ENCODE measurements at places on chromosomes 7 and 10. TPM values are rescaled to one million over a fixed set of nuclear protein-coding genes. Genes with fewer than 3 reads are reported as not detected.
A peak's percentile ranks its signal among the peaks of the same experiment; 100 is the strongest.

GRCh38 chr7:142440219-142440905 lies 182.5 kb upstream of the PRSS58 start:
- DNase-seq, result no peak

GRCh38 chr10:50392966-50393718 lies 141.8 kb upstream of the ASAH2 start:
- no peak for DNase-seq

GRCh38 chr10:69957241-69957885 lies 95.3 kb upstream of the MACROH2A2 start:
- no peak for DNase-seq

- no peak for DNase-seq
Observed at GRCh38 chr10:130630135-130630534, 493.9 kb downstream of the GLRX3 start.

GRCh38 chr7:133139350-133139749 lies 57.5 kb upstream of the CHCHD3 start:
- DNase-seq, result peak; percentile 48

DNA sequence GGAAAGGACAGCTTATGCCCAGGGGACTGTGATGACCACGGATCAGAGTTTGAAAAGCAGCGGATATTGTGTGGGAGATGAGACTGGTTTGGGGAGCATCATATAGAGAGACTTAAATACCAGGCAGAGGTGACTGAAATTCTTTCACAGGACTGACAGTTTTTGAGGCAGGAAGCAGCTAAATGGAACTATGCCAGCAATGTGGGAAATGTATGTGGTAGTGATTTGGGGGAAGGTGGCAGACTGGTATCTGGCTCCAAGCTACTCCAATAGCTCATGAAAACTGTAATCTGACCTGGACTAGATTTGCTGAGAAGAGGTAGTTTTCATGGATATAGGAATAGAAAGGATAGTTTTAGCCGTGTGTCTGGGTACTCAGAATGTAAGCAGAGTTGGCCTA lies 592.6 kb downstream of the REEP3 start:
- no peak for DNase-seq

DNA sequence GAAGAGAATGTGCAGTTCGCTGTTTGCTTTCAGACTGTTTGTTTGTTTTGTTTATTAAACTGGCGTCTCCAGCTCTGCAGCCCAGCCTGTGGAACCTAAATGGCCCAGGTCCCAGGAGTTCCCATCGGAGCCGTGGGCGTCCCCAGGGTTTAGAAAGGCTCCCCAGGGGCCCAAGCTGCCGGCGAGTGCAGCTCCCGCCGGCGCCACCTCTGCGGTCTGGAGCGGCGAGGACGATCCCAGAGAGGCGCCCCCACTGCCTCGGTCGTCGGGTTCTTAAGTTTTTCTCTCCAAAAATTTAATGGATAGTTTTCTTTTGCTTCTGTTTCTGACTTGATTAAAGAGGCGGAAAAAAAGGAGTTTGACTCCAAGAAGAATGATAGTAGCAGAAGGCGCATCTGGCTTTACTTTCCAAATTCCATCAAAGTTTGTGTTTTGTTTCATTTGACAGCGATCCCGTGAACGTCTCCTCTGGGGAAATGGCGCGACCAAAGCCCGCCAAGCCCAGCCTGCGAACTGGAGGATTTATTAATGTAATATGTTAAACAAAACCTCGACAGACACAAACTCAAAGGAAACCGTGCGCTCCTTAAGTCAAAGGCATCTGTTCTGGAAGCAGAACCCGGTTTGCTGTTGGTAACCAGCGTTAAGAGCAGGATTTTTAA lies 718 bp upstream of the FZD1 start:
- DNase-seq, result no peak

DNA sequence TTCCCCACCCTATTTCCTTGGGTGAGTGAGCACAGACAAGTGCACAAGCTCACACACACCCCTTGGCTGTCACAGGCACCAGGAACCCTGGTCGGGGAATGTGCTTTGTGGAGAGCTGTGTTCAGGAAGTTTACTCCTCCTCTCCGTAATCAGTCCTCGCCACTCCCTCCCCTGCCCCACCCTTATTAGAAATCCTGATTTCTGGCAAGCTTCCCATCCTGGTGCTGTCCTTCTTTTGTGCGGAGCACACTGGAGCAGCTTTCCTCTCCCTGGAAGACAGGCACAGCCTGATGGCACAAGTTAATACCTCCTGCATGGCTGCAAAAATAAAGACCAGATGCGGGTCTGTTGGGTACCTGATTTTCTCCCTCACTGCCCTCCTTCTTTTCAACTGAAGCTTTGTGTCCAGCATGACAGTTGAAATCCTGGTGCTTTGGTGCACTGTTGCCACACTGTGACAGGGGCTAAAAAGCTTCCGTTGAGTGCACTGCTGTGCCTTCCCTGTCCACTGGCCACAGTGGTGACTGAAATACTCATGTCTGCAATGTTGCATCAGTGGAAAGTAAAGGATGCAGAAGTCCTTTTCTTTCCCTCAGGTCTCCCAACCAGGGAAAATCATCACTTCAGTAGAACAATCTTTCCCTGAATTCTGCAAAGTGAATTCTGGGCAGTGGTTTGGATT lies 55.0 kb downstream of the LRRC4 start:
- DNase-seq, result no peak

DNA sequence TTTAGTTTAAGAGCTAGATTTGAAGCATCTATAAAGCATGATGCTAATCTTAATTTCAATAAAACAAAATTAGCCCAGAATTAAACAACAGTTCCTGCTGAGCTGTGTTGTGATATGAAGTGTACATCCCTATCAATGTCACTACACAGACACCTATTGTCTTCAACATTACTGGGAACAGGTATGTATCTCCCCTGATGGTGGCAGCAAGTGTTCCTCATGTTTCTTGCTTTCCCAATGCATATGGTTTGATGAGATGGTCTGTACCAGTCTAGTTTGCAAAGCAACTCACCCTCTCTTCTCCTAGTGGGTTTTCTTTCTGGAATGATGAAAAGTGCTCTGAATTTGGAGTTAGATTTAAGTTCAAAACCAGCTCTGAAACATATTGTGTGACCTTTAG lies 38.1 kb downstream of the TSPAN12 start:
- DNase-seq, result no peak

GRCh38 chr10:110353244-110354119 lies 48.8 kb upstream of the SMNDC1 start:
- DNase-seq, result no peak

DNA sequence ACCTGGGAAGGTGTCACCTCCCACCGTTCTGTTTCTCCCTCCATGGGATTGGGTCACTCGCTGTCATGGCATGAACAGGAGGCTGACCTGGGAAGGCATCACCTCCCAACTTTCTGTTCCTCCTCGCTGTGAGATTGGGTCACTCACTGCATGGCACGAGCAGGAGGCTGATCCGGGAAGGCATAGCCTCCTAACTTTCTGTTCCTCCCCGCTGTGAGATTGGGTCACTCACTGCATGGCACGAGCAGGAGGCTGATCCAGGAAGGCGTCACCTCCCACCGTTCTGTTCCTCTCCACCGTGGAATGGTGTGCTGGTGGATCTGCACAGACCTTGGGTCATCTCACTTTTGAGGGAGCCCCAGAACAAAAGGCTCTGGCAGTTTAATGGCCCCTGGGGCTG lies 239.2 kb upstream of the PRKCQ start:
- DNase-seq, result no peak

DNA sequence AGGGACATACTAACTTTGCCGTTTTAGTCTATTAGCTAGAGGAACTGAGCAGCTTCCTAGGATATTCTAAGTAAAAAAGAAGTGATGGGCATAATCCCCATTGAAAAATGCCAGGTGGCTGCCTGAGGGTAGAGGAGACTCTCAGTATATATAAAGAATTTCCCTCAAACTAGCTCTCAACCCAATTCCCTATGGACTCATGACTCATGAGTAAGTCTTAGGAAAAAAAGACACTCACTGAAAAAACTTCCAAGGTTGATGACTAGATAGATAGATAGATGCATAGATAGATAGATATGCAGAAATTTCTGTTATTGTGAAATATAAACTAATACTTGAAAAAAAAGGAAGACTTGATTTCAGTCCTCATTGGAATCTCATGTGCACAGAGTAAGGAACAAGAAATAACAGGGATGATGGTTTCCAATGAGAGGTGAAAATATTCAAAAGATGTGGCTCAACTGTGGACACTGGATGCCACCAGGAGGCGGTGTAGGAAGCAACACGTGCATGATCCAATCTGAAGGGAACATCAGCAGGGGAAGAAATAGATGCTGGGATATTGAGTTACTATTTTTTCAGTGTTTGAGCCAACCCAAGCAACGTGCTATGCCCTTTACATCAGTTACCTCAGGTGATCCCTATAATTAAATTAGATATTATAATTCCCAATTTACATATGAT lies 711.0 kb upstream of the LRRTM3 start:
- DNase-seq, result no peak

- DNase-seq, result no peak
Observed at GRCh38 chr7:25922296-25922695, 229.7 kb upstream of the NFE2L3 start.

The CAMK2B gene
- 1.8 TPM for total RNA-seq

The CRPPA gene
- total RNA-seq, result 4.1 TPM

The MMD2 gene
- total RNA-seq, result not detected

The OPN1SW gene
- not detected for total RNA-seq

The VPS37D gene
- 16.1 TPM for total RNA-seq
